Stimulated activated CD4-positive, alpha-beta T cell treated with anti-CD3 and anti-CD28 coated beads, Interleukin-1b, Interleukin-23, amount 100 ng/mL, for 24 hours (primary cell): ENCODE measurements at places on chromosomes 4 and X.

DNA sequence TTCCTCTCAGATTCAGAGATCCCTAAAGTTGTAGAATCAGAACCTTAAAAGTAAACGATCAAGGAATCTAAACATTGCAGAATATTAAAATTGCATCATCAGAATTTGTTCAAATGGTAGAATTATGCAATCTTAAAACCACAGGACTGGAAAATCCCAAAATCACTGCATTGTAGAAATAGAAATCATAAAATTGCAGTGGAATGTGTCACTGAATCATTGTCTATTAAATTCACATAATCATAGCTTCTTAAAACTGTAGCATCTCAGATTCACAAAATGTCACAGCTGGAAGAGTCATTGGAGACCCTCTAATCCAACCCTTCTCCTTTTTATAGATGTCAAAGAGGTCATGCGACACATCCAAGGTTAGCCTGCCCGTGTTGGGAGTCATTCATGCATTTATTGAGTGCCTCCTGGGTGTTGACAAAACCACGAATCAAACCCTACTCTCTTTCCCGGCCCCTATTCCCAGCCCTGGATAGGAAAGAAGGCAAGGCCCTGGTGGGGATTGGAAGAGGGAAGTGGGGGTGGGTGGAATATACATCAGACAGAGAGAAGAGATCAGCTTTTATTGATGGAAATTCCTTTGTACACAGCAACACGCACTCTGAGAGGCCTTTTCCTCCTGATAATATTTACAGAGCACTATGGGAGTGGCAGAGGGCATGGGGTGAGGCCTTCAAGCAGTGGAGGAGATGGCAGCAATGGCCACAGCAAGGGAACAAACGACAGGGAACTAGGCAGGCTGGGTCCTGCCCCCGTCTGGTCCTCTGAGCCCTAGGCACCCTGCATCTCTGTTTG is 15.4 kb downstream of the IQSEC2 start:
- no peak for DNase-seq

- no peak for DNase-seq
These were observed 421.4 kb upstream of the DIPK2B start for GRCh38 chrX:45622042-45622423.

- DNase-seq: no peak
These were observed 20.3 kb upstream of the PDCL2 start for GRCh38 chr4:55612341-55612740.

GRCh38 chr4:118904418-118904817 is 15.8 kb downstream of the SYNPO2 start:
- DNase-seq: no peak

DNA sequence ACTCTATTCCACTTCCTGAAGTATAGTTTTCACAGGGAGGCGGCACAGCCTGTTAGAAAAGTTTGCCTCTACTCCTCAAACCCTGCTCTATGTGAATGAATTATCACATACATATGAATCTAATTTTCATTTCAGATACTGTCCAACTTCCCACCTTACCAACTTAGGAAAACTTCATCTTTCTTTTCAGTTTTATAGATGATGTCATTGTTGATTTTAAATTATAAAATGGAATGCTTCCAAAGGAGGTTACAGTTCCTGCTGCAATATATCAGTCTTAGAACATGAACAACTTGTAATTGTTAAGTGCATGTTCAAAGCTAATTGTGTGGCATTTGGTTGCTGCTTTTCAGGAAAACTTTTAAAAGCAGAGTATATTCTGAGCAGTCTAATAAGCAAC is 92.4 kb downstream of the NEUROG2 start:
- DNase-seq: no peak

DNA sequence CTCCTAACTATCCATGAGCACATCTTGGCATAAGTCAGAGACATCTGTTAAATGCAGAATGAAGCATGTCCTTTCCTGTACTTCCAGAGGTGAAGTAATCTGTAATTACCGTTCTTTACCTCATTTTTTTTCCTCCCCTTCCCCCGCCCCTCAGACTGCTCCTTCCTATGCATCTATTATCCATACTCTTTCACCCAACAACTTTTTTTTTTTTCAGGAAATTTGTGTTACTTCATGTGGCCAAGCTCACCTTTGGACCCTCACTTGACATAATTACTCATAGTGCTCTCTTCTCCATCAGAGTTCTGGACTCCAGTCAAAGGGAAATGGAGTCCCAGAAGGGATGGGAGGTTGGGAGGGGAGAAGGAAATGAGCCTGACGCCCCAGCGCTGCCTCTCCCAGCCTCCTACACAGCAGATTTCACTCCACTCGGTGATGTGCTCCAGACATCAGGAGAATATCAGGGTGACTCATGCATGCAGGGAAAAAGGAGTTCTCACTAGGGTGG is 568.8 kb downstream of the STIM2 start:
- DNase-seq: no peak

DNA sequence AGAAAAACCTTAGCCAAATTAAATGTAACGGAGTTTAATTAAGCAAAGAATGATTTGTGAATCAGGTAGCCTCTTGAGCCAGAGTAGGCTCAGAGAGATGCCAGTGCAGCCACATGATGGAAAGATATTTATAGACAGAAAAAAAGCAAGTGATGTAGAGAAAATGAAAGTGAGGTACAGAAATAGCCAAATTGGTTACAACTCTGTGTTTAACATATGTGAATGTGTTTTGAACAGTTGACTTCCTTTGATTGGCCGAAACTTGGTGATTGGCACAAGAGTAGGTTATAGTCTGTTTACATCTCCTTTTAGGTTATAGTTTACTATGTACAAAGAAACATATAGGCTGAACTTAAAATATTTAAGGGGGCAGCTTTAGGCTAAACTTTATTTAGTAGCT is 459.9 kb upstream of the BOD1L1 start:
- no peak for DNase-seq
